ENCODE measurements at places on chromosomes 2 and 18.
A peak's percentile ranks its signal among the peaks of the same experiment; 100 is the strongest.

- DNase-seq, result no peak
Measured at GRCh38 chr18:61735564-61736102, 157.2 kb downstream of the RNF152 start.

DNA sequence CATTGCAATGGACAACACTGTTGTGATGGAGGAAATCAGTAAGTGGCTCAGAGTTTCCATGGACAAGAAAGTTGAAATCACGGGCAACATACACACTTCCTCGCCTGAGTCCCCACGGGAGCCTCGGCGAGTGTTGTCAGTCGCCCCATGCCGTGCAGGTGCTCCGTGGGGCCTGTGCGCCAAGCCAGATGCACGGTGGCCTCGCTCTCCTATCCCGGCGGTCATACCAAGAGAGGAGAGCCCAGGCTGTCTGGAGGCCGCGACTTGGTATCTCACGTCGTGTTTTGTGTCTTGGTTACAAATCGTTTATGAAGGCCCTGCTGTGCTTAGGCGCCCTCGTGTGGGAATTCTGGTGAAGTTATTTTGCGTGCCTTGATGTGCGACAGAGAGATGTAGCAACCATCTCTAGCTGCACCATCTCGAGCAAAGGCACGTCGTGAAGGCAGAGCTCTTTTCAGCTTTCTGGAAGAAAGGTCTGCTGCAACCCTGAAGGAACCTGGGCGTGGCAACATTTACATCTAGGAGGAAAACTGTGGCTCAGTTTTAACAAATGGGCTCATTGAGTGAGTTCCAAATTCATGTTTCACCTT lies 21.8 kb downstream of the ATG4B start:
- DNase-seq, result peak; percentile 45

DNA sequence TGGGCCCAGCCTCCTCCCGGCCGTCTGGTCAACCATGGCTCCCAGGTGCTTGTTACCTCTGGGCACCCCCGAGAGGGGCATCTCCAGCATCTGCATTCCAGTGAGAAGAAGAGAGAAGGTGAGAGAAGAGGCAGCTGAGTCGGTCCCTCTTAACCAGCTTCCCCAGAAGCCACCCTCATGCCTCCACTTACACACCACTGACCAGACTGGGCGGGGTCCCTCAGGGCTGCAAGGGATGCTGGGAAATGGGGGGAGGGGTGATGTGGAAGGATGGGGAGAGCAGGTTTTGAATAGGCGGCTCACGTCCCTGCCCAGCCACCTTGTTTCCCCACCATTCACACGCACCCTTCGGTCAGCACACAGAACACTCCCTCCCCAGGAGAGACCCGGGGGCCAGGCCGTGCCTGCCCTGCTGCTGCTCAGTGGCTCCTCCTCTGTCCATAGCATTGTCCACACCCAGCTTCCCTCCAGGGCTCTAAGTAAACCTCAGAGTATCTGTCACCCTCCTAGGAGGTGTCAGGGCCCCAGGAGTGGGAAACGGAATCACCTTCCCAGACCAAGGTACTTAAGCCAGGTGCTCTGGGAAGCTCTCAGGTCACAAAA lies 34.7 kb downstream of the GBX2 start:
- DNase-seq, result no peak

- no peak for DNase-seq
Measured at GRCh38 chr2:131050896-131051295, 42.4 kb downstream of the FAM168B start.

DNA sequence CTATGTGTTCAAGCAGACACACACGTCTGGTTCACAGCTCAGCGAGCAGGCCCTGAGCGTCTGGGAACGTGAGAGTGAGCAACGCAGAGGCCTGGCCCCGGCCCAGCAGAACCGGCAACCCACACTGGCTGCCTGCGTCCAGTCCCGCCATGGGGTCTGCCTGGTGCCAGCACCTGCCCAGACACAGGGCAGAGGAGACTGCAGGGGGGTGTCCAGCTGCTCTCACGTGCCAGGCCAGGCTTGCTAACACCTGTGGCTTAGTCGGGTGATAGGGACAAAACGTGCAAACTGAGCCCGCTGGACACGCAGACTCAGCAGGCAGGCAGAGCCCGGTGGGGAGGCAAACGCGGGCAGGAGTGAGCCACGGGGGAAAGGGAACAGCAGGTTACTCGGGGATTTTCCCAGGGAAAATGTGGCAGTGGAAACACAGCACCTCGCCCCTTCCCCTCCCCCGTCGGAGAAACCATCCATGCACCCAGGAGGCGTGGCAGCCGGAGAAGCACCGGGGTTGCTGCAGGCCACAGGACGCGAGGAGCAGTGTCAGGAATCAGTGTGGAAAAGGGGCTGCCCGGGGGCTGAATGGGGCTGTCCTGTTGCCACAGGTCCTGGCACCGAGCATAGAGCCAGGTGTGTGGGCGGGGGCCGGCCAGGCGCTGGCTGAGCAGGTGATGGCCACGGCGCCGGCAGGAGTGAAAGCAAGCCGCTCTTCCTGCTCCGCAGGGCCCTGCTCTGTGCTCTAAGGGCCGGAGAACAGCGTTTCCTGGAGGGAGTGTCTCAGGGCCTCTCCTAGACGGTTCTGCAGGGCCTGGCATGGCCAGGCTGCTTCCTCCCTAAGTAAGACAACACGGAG lies 154.7 kb downstream of the HDAC4 start:
- no peak for DNase-seq

DNA sequence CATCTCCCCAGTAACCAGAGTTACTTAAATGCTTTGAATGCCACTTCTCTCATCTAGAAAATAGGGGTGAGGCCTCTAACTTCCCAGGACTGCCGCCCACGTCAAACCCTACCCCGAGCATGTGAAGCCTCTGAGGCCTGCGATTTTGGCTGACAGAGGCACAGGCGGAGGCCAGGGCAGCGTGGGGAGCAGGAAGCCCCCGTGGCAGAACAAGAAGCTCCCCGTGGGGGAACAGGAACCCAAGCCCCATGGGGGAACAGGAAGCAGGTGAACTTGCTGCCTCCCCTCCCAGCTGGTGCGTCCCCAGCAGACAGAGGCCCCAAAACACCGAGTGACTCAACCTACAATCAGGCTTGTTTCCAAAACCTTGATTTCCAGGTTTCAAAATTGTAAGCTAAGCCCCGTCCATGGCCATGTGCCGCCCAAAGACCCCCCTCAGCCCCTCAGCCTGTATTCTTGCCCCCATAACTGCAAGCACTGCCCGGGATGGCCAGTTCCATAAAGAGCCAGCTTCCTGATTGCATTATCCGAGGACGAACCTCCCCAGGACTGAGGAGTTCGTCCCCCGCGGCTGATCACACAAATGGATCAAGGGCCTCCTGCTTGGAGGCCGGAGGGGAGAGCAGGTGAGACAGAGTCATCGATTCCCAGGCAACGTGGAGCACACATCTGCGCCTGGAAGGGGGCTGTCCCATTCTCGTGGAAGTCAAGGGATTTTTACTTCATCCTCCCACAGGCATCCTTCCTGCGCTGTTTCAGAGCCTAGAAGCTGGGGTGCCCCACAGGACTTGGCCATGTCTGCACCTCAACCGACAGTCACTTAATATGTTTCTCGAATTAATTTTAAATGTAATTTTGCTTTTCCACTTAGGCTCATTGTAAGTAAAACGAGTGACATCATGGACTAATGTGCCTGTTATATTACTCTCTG lies 36.3 kb upstream of the CTDP1 start:
- peak; percentile 18 for DNase-seq
